ENCODE measurements at places on chromosomes 7 and 10.

- peak; percentile 41 for DNase-seq
These were observed 5.3 kb downstream of the FRMD4A start for GRCh38 chr10:14325325-14325955.

DNA sequence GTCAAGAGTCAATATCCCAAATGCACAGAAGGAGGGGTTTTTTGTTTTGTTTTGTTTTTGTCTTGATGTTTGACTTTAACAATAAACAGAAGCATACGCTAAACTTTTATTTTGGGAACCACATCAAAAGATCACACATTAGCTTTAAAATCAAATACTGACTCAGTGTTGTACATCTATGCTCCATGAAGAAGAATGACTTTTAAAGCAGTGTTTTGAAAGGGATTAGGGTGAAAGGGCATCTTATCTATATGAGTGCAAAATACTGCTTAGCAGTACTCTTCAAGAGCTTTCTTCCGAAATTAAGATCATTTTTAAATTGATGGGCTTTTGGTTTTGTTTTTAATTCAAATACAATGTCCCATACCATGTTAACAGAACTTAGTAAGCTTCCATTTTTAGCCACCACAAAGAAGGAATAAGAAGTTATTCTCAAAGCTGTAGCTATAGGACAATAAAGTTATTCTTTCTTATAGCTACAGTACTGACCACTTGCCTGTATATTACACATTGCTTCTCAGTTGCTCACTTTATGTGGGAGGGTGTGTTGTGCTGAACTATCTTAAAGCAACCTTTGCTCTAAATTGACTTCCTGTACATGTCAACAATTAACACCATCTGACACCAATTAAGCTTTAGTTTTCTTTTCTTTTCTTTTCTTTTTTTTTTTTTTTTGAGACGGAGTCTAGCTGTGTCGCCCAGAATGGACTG is 144.3 kb upstream of the KAT6B start:
- DNase-seq, result no peak

DNA sequence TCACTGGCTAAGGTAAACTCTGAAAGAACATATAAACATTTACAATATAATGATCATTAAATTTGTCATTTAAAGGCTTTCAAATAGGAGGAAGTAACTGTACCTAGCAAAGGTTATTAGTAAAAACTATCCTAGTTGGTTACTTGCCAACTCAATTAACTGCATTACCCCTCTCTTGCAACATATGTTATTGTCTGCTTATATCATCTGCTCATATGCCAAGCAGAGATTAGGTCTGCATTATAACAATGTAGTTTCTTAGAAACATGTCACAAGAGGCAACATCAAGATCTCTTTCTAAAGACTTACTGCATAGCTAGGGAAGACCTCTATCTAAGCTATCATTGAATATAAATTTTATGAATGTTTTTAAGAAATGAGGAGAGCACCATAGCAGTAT is 132.5 kb downstream of the RELN start:
- DNase-seq, result no peak

DNA sequence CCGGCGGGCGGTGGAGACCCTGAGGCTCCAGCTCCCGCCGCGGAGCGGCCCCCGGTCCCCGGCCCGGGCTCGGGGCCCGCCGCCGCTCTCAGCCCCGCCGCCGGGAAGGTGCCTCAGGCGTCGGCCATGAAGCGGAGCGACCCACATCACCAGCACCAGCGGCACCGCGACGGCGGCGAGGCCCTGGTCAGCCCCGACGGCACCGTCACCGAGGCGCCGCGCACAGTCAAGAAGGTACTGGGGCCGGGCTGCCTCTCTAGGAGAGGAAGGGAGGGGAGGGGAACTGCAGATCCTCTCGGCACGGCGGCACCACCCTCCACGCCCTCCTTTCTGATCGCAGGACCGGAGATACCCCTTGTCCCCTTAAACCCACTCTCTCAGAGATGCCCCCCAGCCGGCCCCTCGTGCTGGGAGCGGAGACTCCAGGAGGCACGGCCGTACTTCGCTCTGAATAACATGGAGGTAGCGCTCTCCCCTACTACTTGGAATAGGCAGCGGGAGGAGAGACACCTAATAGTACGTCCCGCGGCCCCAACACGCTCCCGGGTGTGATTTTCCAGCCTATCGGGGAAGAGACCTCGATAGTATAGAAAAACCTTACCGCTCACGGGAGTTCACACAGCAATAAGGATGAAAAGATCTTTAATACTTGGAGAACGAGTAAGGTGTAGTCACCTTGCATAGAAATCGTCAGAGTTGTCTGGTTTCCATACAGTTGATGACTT is 538 bp downstream of the AHCYL2 start:
- DNase-seq, result peak; percentile 53

GRCh38 chr7:135160098-135160857 is 10.2 kb downstream of the CYREN start:
- DNase-seq, result no peak

GRCh38 chr7:146027243-146027642 is 89.4 kb upstream of the CNTNAP2 start:
- DNase-seq, result no peak

DNA sequence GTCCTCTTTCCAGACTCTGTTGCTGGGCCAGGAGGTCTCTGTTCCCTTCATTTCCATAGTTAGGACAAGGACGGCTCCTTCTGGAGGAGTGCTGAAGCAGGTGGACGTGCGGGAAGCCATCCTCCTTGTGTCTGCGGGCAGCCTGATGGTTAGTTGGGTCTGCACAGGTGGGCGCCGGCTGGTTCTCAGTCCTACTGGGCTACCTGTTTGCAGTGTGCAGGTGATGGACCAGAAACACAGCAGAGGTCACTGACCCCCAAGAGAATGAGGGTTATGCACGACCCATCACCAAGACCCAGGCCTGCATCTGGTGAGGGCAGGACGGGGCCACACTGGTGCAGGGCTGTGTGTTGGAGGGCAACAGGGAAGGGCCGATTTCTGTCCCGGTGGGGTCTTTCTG is 7.8 kb downstream of the RARRES2 start:
- no peak for DNase-seq
